Stimulated activated CD8-positive, alpha-beta memory T cell treated with anti-CD3 and anti-CD28 coated beads, Interleukin-4, amount 100 ng/mL, for 1 hour (primary cell): ENCODE measurements at places on chromosomes 5 and 9.

GRCh38 chr5:96945144-96945897, 9.4 kb downstream of the LNPEP start:
- no peak for DNase-seq

DNA sequence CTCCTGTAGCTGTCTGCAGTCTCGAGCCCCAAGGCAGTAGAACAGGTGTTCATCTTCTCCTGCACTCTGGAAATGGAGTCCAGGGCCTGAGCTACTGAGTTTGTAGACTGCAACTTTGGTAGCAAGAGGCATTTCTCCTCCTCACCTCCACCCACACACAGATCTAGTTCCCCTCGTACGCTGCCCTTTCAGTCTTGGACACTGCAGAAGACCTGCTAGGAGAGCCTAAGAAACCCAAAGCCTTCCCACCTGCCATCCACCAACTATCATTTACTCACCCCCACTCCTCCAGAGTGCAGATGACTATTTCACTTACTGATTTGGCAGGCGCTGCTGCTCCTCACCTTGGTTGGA, 59.0 kb downstream of the KCNIP1 start:
- no peak for DNase-seq

GRCh38 chr5:75951716-75952115, 131.5 kb upstream of the SV2C start:
- no peak for DNase-seq

- DNase-seq, result no peak
These were observed 14.5 kb downstream of the APTX start for GRCh38 chr9:32986971-32987370.

- DNase-seq, result no peak
These were observed 296.7 kb upstream of the MEF2C start for GRCh38 chr5:89179731-89180130.

- no peak for DNase-seq
These were observed 2.3 kb downstream of the COL27A1 start for GRCh38 chr9:114157516-114158176.

GRCh38 chr5:33556330-33557328, 115.9 kb downstream of the TARS1 start:
- DNase-seq, result no peak

GRCh38 chr5:143886651-143887638, 75.0 kb downstream of the HMHB1 start:
- no peak for DNase-seq

GRCh38 chr5:6715758-6716628, 2.8 kb downstream of the TENT4A start:
- DNase-seq, result no peak

GRCh38 chr5:144032375-144032774, 138.1 kb downstream of the YIPF5 start:
- DNase-seq, result no peak

DNA sequence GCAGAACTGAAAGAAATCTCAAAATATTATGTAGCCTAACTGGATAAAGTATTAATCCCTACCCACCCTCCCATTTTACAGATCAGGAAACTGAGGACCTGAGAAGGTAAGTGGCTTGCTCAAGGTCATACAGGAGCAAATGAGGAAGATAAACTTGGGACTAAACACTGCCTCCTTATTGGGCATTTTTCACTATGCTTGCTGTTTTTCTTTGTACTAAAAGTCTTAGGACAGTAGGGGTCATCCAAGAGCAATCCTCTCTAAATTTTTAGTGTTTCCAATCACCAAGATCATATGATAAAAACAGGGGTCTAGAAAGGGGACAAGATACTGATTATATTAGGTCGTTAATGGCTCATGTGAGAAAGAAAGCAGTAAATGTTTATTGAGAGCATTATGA, 80.8 kb downstream of the RORB start:
- DNase-seq, result no peak
